Activated T-cell treated with anti-CD3 and anti-CD28 coated beads for 48 hours (primary cell): ENCODE measurements at places on chromosomes 16 and 17.
A peak's percentile ranks its signal among the peaks of the same experiment; 100 is the strongest.

DNA sequence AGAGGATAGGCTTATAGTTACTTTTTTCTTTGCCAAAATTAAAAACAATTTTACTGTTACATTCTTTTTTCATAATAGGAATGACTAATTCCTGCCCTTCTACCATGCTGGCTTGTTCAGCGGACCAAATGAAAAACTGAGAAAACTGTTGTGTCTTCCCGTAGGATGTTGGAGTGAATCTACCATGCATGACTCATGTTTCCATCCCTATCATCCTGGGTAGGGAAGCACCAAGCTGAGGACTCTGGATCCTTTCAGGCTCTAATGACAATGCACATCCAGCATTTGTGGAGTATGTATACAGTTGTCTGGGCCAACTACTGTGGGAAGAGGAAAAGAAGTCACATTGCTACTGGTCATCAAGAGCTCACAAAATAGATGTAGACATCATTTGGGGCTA lies 41.1 kb upstream of the DHX8 start:
- DNase-seq: no peak

DNA sequence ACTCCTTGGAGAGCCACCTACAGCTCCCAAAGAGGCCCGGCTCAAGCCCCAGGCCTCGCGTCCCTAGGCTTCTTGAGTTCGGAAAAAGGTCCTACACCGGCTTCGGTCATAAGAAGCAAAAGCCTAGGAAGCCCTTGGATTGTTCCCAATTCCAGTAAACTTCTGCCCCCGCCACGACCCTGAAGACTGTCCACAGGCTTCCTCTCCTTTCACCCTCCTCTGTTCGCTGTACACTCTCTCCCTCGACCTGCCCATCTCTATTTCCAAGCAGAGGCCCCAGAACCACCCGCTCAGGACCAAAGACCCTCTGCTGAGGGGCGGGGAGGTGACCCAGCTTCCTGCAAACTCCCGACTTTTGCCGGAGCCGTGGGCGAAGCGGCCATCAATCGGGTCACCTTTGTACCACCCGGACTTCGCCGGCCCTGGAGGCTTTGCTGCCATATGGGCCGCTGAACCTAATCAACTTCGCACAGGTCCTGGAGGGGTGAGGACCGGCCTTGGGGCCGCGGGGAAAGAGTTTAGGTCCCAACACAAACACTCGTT lies 2.7 kb downstream of the HOXB2 start:
- DNase-seq: no peak

DNA sequence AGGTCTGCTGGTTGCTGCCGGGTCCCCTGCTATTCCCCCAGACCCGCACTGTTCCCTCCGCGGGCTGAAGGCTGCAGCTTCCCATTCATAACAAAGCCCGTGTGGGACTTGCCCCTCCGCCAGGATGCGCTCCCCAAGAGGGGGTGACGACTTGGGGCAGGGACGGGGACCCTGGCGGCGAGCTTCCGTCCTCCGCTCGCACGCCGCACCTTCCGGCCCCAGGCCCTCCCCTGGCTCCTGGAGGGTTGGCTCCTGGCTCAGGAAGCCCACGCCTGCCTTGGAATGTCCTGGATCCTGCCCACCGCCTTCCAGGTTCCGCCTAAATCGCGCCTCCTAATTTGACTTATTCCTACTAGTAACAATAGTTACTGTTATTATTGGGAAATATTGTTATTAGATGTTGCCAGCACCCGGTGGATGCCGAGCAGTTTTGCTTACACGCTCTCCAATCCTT lies 1.1 kb upstream of the TFAP4 start:
- peak; percentile 57 for DNase-seq

- DNase-seq: no peak
Observed at GRCh38 chr16:67959536-67960329, 8.7 kb downstream of the SLC12A4 start.

DNA sequence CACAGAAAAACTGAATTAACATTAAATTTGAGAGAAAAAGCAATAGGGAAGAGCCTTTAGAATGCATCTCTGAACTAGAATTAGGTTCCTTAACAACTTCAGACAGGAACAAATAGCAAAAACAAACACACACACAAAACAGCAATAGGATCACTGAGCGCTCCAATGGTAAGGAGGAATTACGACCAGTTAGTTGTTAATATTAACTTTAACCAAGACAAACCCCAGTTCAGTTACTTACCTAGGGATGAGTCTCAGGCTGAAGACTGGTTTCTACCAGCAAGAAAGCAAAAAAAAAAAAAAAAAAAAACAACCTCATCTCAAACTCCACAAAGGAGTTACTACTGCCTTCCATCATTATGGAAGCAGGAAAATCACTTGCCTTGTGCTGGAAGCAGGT lies 14.6 kb downstream of the DHRS7B start:
- DNase-seq: no peak

GRCh38 chr16:54180421-54181359 lies 105.9 kb downstream of the IRX3 start:
- no peak for DNase-seq

DNA sequence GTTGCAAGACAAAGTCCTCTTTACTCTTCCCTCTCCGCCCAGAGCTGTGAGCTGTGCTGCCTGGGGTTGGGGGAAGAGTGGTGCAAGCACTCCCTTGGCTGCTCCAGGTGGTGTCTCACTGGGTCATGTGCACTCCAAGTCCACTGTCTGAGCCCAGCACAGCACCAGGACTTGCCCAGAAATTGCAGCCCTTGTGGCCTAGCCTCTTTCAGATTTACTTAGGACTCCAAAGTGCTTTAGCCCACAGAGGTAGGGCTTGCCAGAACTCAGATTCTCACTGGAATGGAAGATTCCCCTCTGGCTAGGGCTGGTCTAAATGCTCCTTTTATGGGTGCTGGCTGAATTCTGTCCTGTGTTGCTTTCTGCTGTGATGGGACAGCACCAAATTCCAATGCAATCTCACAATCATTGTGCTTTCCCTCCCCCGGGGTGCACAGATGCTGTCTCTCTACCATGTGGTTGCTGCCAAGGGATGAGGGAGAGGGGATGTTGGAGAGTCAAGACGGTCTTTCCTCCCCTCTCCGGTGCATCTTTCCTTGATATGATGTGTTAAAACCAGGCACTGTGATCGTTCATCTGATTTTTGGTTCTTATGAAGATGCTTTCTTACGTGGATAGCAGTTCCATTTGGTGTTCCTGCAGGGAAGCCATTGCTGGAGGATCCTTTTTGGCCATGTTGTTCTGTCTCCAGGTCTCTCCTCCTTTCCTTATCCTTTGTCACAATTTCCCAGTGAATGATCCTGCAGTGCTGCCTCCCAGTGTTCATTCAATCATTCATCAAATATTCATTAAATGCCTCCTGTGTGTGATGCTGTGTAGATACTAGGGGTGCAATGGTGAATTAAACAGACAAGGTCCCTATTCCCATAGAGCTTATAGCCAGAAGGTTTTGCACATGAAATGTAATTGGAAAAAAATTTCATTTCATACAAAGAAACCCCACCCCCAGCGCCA lies 216.3 kb downstream of the SPECC1 start:
- DNase-seq: no peak

DNA sequence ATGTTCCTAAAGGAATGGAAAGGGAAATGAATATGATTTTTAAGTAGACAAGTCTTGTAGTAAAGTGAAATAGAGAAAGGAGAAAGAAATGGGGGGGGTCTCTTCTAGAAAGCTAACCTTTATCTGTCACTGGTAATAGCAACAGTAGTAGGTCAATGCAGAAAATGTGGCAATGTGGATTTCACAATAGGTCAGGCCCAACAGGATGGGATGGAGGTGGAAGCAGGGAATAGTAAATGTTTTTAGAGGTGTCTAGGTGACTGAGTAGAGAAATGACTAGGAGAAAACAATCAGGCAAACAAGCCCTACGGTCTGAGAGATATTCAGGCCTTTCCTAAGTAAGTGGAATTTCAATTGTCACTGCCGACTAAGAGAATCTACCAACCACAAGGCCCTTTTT lies 6.0 kb upstream of the RSKR start:
- no peak for DNase-seq

- DNase-seq: no peak
Observed at GRCh38 chr16:66107661-66108060, 258.8 kb upstream of the CDH5 start.

- DNase-seq: peak; percentile 21
Observed at GRCh38 chr17:46770818-46771560, 47.5 kb downstream of the WNT3 start.
